EL (cell line): ENCODE measurements at places on chromosomes 3 and 15.

- peak; percentile 67 for DNase-seq
Observed at GRCh38 chr15:89177633-89178306, 43.6 kb downstream of the RLBP1 start.

- DNase-seq: no peak
Observed at GRCh38 chr3:169992156-169992555, 25.5 kb downstream of the SEC62 start.

DNA sequence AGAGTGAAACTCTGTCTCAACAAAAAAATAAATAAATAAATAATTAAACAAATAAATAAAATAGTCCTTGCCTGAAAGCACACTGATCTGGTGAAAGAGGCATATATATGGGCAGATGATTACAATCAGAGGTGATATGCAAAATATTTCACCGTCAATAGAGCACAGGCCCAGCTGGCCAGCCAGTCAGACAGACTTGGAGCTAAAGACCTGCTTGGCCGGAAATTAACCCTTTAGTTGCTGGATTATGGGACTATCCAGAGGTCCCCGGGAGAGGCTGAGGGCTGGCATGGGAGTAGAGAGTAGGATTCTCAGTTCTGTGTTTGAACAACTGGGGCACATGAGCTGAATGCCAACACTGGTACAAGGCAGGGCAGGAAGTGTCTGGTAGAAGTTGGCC, 59.1 kb upstream of the CTNNB1 start:
- DNase-seq: no peak

DNA sequence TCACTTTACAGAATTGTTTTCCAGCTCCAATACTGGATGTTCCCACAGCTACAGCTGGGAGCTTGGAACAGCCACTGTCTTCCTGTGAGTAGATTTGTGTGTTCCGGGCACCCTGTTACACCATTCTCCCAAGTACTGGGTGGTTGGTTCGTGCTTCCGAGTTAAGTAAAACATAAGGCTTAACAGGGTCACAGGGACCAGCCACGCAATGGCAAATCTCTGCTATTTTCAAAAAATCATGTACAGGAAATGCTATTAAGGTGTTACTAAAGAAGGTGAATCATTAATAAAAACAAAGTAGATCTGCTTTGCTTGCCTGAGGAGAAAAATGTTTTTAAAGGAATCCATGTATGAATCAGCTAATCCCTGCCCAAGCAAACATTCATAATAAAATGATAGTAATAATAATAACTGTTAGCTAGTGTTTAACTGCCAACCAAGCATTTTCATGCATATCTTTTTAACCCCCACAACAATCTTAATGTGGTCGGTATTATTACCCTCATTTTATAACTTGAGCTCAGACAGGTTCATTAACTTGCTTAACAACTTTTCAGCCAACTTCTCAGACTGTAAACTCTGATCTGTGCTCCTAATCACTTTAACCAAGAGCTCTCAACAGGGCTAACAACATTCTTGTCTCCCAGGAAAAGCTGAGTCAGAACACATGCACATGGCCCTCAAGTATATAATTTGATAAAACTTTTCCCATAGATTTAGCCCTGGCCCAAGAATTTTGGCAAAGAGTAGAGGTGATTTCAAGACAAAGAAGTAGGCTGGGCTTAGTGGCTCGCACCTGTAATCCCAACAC, 2.7 kb upstream of the C2CD4A start:
- DNase-seq: peak; percentile 24

DNA sequence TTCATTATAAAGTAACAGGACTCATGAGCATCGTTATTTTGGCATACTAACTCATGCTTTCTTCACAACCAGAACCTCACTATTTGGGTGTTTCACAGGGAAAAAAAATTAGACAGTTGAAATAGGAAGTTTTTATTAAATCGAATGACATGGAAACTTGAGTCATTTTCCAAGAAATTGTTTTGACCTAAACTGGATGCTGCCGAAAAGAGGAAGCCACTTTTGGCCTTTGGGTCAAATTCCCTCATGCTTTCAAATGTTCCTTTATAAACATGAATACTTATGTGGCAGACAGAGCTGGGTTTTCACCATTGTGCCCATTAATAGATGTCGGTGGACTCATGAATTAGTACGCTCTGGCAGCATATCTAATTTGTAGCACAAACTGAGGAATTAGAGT, 224.9 kb downstream of the MCTP2 start:
- DNase-seq: no peak

- no peak for DNase-seq
Observed at GRCh38 chr15:86932456-86932855, 852.8 kb downstream of the AGBL1 start.

DNA sequence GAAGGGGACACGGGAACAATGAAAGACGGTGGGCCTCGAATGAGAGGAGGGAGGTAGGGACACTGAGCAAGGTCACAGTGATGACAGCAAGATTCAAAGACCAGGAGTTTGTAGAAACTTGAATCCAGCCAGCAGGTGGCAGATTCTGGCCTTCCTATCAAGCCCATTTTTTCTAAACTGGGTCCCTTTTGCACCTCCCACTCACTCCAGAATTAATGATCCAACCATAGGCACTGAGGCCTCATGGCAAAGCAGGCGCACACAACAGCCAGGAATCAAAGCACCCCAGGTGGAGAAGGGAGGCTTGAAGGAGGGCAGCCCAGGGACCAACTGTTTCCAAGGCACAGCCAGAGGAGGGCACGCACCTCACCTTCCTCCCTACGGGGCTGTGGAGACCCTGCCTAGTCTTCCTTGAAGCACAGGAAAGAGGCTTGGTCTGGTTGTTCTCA, 90.2 kb downstream of the ANP32A start:
- peak; percentile 44 for DNase-seq

- peak; percentile 77 for DNase-seq
Observed at GRCh38 chr15:70486451-70487386, 276.6 kb downstream of the UACA start.

DNA sequence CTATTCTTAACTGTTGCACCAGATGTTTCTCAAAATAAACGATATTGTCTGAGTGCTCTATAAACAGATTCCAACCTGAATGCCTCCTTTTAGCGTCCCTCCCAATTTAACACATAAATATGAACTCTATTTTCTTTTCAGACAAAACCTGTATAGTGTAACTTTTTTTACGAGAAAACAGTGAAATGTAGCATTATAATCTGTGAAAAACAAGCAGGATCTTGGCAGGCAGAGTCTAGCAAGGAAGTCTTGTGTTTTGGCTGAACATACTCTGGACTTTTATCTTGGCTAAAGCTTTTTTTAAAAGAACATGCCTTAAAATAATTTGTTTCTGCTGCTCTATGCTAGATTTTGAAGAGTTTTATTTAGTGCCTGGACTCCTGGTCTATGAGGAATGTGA, 150.5 kb downstream of the ROBO2 start:
- no peak for DNase-seq

DNA sequence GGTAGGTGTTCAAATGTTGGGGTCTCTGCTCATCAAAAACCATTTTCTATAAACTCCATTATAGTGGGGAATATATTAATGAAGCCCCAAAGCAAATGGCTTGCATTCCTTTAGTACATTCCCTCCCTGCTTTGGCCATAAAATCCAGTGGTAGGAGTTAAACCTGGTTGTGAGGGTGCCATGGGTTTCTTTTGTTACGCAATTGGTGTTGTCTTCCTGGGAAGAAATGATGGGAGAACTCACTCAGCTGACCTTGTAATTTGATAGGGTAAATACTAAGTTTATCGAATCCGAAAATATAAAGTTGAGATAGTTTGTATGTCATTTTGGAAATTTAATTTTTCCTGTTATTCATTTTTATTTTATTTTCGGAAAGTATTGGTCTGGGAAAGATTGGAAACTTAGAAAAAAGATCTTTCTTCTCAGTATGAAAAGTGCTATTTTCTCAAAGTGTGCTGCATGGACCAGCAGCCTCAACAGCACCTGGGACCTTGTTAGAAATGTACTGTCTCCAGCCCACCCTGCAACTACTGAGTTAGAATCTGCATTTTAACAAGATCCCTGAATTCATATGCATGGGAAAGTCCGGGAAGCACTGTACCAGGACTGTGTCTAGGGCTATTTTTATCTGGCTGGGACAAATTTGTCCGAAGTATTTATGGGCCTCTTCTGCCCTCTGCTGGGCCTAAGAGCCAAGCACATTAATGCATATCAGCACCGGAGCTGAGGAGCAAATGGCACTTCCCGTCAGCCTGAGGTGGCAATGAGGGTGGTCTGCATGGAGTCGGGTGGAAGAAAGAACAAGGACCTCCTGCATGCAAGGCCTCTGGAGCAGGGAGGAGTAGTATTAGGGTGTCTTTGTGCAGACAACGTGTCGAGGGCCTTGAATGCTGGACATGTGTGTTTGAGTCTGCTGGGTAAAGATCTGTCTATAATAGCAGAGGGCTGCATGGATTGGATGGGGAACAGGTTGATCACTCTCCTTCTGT, 54.7 kb downstream of the FAM81A start:
- DNase-seq: peak; percentile 74

- DNase-seq: no peak
Observed at GRCh38 chr3:8647137-8647985, 2.8 kb upstream of the SSUH2 start.

DNA sequence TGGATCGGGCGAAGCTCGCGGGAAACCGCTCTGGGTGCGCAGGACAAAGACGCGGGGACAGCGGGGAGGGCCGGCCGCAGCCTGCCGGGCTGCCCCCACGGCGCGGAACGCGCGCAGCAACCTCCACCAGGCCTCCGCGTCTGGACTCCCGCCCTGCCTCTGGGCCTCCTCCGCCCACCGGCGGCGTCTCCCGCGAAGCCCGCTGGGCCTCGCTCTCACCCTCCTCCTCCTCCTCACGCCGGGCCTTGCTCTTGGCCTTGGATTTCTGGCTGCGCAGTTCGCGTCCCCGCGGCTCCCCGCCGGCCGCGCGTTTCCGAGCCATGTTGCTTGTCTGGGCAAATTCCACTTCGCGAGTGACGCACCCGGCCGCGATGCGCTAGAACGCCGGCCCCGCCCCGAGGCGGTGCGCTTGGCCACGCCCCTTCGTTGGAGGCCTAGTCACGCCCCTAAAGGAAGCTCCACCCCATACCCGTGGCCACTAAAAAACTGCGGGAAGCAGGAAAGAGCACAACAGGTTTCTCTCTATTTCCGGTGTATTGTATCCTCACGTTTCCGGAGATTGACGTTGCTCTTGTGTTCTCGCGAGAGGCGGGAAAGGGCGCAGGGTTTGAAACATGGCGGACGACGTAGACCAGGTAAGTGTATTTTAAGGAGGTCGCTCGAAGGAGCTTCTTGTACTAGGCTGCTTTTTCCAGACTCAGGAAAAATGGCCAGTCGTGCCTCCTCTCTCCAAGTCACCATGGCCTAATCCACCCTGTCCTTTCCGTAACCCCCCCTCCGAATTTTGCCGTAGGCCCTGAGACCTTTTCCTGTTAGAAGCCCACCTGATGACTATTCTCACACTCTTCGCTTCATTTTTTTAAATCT, at the start of the genes LSM3 and XPC:
TSS of gene LSM3 (plus strand) at position 571 of the 867 bp plus-strand sequence. CDS start at position 615, 44 bp downstream.
TSS of gene XPC (minus strand) at position 355 of the 867 bp plus-strand sequence. CDS start at position 322, 33 bp downstream.
- peak; percentile 99 for DNase-seq

DNA sequence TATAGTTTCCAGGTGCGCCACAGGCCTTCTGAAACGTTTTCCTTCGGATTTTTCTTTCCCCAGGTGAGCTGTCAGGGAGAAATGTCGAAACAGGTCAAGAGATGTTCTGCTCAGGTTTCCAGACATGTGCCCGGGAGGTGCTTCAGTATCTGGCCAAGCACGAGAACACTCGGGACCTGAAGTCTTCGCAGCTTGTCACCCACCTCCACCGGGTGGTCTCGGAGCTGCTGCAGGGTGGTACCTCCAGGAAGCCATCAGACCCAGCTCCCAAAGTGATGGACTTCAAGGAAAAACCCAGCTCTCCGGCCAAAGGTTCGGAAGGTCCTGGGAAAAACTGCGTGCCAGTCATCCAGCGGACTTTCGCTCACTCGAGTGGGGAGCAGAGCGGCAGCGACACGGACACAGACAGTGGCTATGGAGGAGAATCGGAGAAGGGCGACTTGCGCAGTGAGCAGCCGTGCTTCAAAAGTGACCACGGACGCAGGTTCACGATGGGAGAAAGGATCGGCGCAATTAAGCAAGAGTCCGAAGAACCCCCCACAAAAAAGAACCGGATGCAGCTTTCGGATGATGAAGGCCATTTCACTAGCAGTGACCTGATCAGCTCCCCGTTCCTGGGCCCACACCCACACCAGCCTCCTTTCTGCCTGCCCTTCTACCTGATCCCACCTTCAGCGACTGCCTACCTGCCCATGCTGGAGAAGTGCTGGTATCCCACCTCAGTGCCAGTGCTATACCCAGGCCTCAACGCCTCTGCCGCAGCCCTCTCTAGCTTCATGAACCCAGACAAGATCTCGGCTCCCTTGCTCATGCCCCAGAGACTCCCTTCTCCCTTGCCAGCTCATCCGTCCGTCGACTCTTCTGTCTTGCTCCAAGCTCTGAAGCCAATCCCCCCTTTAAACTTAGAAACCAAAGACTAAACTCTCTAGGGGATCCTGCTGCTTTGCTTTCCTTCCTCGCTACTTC, 3.8 kb downstream of the BHLHE40 start:
- DNase-seq: no peak

GRCh38 chr3:149599236-149599635, 58.6 kb downstream of the WWTR1 start:
- DNase-seq: no peak
